Thyroid gland (tissue), 4 donors: ENCODE measurements at places on chromosomes 3 and 15.

- DNase-seq: no peak
These were observed 104.6 kb upstream of the SELENOK start for GRCh38 chr3:53996141-53996874.

DNA sequence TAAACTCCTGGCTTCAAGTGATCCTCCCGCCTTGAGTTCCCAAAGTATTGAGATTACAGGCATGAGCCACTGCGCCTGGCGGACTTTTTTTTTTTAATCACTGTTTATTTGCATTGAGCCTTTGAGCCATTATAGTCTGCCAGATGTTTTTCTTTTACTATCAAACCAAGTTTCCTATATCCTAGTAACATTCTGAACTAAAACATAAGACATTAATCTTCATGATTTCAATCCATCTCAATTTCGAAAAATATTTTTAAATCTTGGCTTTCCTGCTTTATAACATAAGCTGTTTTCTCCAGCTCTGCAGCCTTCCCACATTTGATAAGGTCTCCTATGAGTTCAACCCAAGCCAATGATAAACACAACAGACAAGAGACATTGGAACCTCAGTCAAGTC, 75.4 kb downstream of the UMPS start:
- DNase-seq: no peak

DNA sequence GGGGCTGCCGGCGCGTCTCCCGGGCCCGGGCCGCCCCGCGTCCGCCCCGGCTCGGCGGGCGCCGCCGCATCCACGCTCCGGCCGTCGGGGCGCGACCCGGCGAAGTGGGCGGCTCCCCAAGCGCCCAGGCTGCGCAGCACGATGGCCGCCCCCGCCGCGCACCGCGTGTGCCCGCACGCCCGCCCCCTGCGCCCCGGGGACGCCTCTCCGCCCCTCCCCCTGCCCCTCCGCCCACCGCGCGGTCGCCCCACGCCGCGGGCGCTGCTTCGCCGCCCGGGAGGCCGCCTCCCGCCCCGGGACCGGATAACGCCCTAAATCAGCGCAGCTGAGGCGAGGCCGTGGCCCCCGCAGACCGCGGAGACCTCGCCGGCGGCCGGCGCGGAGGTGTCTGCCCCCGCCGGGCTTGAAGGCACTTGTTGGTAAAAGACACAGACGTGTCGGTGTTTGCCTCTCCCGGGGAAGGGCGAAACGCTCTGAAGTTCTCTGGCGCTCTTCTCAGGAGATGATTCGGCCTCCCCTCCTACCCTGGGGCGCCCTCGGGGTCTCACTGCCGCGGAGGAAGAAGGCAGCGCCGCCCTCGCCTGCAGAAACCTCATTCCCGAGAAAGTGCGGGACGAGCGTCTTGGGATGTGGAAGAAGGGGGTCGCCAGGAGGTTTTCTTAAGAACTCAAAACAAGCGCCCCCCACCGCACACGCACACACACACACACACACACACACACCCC, at the start of gene BNC1:
BNC1 (minus strand) TSS at position 106 of the 725 bp plus-strand sequence; CDS start at position 70, 36 bp downstream.
- DNase-seq: no peak

- DNase-seq: no peak
These were observed 38.7 kb downstream of the FGD5 start for GRCh38 chr3:14857506-14857905.

- no peak for DNase-seq
These were observed 20.8 kb upstream of the ALDH1L1 start for GRCh38 chr3:126201168-126201567.
